Tongue (tissue), 3 donors: ENCODE measurements at places on chromosomes 6 and 20. TPM values are rescaled to one million over a fixed set of nuclear protein-coding genes. Genes with fewer than 3 reads are reported as not detected.

Gene SPATA25
- total RNA-seq: 6.4 TPM

Gene TTLL9
- 1.0 TPM for total RNA-seq

Gene NKX2-2
- 0.21 TPM for total RNA-seq

Gene NQO2
- 7.1 TPM for total RNA-seq

Gene ZNF391
- 6.2 TPM for total RNA-seq

Gene JPH2
- total RNA-seq: 188 TPM

Gene DSP
- total RNA-seq: 167 TPM

Gene RAET1G
- 1.1 TPM for total RNA-seq

Gene DCDC2
- total RNA-seq: 0.21 TPM

Gene SYTL3
- 9.9 TPM for total RNA-seq

Gene ZBTB22
- 15.0 TPM for total RNA-seq

Gene UQCC2
- 11.9 TPM for total RNA-seq

Gene MMP24
- total RNA-seq: 0.10 TPM

Gene LGSN
- not detected for total RNA-seq

Gene CCN6
- not detected for total RNA-seq

Gene OLIG3
- not detected for total RNA-seq

Gene NOL7
- total RNA-seq: 58.5 TPM

Gene TDRD6
- 1.4 TPM for total RNA-seq

Gene IRF4
- total RNA-seq: 1.8 TPM

Gene CDC5L
- total RNA-seq: 38.5 TPM

Gene HIVEP1
- total RNA-seq: 28.2 TPM

Gene TMEM244
- 2.3 TPM for total RNA-seq

Gene SLC39A7
- 70.4 TPM for total RNA-seq

Gene SMPDL3A
- total RNA-seq: 11.3 TPM
